ENCODE measurements at places on chromosomes 5 and 9.

- no peak for DNase-seq
These were observed 825 bp upstream of the TOR4A start for GRCh38 chr9:137276473-137277328.

DNA sequence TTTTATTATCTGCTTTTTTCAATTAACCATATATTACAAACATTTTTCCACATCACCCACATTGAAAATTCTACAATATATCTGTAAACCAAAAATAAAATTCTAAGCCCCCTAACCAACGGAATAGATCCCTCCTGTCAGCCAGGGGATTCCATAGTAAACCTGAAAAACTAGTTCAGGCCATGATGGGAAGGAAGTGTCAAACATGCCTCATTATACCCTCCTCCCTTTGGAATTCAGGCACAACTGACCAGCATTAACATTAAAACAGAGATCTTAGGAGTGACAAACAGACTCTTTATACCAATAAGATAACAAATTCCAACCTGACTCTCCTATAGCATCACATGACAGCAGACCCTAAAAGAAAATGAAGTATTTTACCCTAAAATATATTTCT is 113.7 kb upstream of the DMRT1 start:
- DNase-seq, result no peak

DNA sequence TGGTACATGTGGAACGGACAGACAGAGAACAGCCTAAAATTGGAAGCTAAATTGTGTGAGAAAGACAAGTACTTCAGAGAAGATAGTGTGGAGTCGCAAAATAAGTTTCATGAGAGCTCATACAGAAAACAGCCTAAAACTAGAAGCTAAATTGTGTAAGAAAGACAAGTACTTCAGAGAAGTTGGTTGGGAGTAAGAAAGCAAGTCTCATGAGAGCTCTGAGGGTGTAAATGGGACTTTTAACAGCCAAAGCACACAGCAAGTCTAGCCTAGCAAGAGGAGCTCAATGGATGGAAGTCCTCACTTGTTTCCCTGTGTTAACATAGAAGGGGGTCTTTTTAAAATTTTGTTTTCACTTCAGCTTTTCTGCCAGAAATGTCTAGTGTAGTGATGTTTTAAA is 93.1 kb downstream of the STK32A start:
- no peak for DNase-seq

DNA sequence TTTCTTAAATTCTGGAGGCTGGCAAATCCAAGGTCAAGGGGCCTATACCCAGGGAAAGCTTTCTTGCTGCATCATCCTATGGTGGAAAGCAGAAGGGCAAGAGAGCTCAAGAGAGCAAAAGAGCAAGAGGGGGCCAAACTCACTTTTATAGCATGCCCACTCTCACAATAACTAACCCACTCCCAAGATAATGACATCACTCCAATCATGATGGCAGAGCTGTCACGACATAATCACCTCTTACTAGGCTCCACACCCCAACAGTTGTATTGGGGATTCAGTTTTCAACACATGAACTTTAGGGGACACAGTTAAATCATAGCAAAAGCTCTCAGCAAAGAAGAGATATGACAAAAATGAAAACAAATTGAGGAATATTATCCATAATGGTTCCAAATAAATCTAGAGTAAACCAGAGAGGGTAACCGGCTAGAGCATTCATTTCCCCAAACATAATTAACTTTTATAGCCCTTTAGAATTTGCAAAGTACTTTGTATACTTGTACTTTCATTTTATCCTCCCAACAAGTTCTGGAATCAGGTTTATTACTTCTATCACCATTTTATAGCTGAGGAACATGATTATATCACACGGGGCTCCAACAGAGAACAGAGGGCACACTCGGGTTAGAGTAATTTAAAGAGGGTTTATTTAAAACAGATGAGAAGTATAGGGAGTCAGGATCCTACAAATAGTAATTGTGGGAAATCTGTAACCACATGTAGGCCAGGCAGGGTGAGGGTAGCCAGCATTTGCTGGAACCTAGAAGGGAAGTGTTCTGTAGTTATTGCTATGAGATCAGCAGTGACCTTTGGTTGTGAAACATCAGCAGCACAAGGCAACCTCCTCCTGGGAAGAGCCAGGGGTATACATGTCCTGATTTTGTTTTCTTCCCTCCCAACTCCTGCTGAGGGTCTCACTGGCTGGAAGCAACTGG is 7.2 kb upstream of the TARS1 start:
- no peak for DNase-seq

DNA sequence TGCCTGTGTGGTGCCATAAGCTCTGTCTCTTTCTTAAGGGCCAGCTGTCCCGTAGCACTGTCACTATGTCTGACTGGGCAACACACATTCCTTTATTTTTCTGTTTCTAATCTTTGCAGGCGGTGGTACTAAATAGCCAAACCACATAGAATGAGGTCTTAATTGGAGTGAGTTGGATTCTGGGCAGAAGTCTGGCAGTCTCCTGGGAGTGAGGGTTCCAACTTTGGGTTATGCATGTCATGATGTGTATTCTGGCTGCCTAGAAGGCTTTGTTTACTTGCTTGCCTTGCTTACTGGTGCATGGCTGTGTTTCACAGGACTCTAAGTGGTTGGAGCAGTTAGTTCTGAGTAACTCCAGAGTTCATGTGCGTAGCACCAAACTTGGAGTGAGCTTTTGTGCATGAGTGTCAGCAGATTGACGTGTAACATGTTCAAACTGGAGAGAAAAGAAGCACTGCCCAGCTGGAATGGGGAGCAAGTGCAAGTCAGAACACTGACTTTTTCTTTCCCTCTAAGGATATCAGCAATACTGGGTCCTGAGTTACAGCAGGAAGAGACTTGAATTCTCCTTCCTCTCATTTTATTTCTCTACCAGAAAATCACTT is 185.8 kb downstream of the PCSK1 start:
- DNase-seq, result peak; percentile 72

Measured in epithelial cell of proximal tubule (primary cell).